Hematopoietic multipotent progenitor cell treated with erythropoietin and hydrocortisone succinate and interleukin-3 and kit ligand, for 17 days (in vitro differentiated cells): ENCODE measurements at places on chromosomes 3 and 15.

GRCh38 chr3:44678480-44679116 lies 30.1 kb downstream of the ZNF35 start:
- DNase-seq = no peak

GRCh38 chr15:75161106-75161916 lies 40.4 kb upstream of the C15orf39 start:
- DNase-seq = no peak

DNA sequence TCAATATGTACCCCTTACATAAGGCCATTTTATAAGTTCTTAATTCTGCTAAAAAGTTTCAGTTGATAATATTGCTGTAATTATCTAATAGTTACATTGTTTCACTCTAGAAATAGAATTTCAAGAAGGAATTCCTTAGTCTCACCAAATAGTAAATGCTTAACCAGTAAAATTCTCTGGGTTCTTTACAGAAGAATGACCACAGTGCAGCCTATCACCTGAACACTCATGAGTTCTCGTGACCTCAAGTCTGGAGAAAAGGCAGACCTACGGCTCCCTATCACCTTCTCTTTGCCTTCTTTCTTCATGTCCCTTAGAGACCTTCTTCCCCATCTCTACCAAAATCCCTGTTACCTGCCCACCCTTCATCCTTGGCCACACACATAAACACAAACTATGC lies 30.9 kb downstream of the CCDC191 start:
- DNase-seq = no peak

- DNase-seq = no peak
These were observed 420.4 kb upstream of the SEMA6D start for GRCh38 chr15:47296881-47297280.

- no peak for DNase-seq
These were observed 835 bp downstream of the SEMA5B start for GRCh38 chr3:123026565-123027291.
